Stimulated activated CD4-positive, alpha-beta T cell treated with anti-CD3 and anti-CD28 coated beads, TNF-alpha, amount 100 ng/mL, for 48 hours (primary cell): ENCODE measurements at places on chromosomes 2 and 18.

DNA sequence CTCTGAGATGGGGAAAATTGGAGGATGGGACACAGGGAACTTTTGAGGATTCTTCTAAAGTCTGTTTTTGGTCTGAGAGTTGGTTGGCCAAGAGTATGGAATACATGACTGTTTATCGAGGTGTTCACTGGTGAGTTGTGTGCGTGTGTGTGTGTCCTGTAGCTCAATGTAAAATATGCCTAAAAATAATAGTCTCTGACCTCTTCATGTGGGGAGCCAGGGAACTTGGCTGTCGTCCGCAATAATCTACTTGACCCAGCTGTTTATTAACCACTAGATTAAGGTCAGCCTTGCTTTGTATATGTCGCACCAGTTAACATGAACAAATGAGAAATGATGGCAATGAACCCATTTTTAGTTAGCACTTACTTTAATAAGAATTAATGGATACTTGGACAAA lies 177.5 kb upstream of the TPO start:
- no peak for DNase-seq

DNA sequence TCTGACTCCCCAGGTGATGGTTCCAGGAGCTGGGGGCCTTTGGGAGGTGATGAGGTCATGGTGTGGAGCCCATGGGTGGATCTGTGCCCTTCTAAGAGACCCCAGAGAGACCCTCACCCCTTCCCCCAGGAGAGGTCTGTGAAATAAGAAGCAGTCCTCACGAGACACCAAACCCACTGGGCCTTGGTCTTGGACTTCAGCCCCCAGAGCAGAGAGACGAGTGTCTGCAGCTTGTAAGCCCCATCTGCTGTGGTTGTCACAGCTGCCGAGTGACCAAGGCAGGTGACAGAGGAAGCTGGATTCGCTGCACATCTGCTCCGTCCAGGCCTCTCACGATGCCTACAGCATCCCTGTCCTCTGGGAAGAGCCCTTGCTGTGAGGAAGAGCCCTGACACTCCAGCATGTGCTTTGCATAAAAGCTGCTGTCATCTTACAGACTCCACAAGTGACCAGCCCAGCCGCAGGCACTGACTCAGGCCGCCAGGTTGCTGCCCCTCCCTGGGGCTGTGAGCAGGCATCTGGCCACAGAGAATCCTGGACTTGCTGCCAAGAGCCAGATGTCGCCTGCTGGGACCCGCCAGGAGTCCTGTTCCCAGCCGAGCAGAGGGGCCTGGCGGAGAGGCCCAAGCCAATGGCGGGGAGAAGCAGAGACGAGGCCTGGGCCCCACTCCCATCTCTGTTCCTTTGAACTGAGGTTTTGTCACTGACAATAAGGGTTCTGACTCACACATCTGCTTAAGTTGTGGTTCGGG lies 150.8 kb downstream of the PXDN start:
- no peak for DNase-seq

GRCh38 chr18:6427286-6427685 lies 12.6 kb upstream of the L3MBTL4 start:
- no peak for DNase-seq

- DNase-seq, result no peak
Observed at GRCh38 chr2:104650405-104650996, 203.4 kb upstream of the POU3F3 start.

DNA sequence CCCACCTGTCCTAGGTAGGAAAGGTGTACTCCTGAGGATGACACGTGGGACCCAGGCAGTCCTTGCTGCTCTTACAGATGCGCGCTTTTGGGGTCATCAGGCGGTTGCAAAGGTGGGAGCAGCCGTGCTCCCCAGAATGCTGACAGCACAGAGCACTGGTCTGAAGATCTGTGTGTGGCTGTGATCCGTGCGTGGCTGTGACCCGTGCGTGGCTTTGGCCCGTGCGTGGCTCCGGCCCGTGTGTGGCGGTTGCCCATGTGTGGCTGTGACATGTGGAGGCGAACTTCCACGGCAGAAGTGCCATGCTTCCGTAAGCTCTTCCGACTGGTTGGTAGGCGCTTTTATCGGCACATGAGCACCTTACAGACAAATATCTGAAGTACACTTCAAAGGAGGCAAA lies 270.0 kb downstream of the AGAP1 start:
- no peak for DNase-seq

- no peak for DNase-seq
Observed at GRCh38 chr2:209519271-209519670, 95.4 kb downstream of the MAP2 start.

DNA sequence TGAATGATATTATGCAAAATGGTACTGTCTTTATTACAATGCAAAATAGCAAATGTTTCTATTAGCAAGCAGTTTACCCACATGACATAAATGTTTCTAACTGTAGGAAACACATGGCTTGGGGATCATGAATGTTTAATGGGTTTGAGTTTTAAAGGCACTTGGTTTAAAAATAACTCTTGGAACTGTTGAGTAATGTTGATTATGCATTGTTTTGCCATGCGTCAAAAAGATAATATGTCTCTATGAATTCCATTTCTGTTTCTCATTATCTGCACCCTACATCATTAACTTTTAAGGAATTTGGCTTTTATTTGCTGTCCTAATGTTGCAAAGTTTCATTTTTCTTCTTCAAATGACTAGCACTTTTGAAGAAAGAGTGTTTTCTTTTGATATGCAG lies 1355.5 kb downstream of the SUCLG1 start:
- no peak for DNase-seq

- DNase-seq, result no peak
Observed at GRCh38 chr2:161250864-161251436, 57.3 kb upstream of the PSMD14 start.

- DNase-seq, result no peak
Observed at GRCh38 chr18:65415098-65415497, 335.7 kb upstream of the CDH7 start.

- DNase-seq, result no peak
Observed at GRCh38 chr2:69964353-69964841, 3.0 kb upstream of the ASPRV1 start.

DNA sequence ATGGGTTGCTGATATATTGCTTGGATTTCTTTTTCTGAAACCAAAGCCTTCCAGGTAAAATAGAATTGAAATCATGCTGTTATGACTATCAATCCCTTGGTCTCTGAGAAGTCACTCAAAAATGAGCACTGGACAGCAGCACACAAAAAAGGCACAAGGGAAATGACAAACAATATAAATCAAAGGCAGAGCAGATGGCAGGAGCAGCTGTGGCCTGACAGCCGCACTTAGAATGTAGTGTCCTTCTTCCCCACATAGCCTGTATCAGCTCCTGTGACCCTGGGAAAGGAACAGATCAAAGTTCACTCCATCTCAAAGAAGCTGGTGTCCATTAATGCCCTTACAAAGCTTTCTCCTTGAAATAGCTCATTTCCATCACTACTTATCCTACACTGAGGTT lies 326.7 kb downstream of the SUCLG1 start:
- DNase-seq, result no peak

- DNase-seq, result no peak
Observed at GRCh38 chr2:141341444-141341843, 789.4 kb downstream of the LRP1B start.

GRCh38 chr2:55703350-55703749 lies 9.7 kb upstream of the PNPT1 start:
- DNase-seq, result no peak

DNA sequence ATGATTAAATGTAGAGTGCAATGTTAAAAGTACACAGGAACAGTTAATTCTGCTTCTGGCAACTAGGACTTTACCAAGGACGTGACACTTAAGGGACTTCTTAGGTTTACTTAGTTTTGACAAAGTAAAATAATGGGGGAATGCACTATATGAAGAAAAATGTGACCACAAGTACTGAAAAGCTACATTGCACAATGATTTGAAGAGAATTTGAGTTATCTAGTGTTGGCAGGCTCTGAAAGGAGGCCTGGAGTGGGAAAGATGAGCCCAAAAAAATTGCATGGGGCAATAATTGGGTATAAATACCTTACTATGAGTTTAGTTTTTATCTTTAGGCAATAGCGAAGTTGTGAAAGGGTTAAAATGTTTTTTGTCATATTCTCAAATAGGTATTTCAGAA lies 173.7 kb downstream of the DOK6 start:
- DNase-seq, result no peak

GRCh38 chr18:2982452-2983269 lies 30.3 kb downstream of the LPIN2 start:
- no peak for DNase-seq

DNA sequence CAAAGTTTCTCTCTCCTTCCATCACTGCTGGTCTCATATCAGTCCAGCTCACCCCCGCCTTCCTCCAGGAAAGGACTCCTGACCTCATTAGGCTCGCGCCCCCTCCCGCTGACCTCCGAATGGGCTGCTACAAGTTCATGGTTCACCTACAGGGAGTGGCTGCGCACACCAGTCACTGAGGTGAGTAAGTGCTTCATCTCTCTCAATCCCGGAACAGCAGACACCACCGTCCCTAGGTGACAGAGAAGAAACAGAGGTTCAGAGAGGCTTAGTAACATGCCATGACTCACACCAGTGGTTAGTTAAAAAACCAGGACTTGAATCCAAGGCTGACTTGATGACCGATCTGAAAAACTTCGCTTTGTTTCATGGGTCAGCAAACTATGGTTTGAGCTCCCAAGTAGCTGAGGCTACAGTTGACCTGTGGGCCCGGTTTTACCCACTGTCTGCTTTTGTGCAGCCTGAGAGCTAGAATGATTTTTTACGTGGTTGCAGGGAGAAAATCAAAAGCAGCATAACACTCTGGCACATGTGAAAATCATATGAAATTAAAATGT lies 42.0 kb downstream of the ZFP36L2 start:
- DNase-seq, result peak; percentile 34

DNA sequence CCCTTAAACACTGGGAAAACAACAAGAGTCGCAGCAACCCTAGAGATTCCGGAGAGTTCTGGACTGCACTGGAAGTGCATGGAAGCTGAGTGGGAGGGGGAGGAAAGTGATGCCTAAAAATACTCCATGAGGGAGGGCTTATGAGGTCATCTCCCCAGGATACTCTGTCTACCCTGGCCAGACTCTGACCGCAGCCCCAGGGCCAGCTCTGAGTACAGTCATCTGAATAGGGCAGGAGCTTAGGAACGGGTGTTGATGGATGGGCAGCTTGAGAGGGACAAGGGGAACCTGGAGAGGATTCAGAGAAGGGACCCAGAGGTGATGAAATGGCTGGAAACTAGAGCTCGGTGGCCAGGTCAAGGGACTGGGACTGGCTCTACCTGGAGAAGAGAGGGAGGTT lies 79.3 kb upstream of the IGFBP5 start:
- no peak for DNase-seq

- no peak for DNase-seq
Observed at GRCh38 chr18:31590570-31590969, 1.1 kb upstream of the TTR start.
